ENCODE measurements at places on chromosomes 11 and 22.

DNA sequence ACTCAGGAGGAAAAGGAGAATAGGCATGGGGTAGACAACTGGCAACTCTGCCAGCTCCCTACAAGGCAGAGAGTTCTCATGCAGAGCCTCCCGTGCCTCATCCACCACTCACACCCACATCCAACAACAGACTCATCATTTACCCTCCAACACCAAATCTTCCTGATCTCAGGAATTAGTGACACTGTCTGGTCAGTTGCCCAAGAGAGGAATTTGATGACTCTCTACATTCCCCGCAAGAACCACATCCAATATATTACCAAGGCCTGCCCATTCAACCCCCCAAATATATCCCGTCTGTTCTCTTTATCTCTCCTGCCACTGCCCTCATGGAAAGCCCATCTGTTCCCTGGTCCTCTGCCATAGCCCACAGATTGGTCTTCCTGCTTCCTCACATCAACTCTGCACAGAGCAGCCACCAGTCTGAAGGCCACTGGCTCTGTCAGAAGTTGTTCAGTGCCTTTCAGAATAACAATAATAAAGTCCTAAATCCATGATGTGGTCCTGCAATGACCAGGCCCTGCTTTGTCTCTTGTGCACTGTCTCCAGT is 57.5 kb upstream of the CD82 start:
- no peak for DNase-seq

- no peak for DNase-seq
These were observed 116.0 kb downstream of the RBFOX2 start for GRCh38 chr22:35912658-35913057.

DNA sequence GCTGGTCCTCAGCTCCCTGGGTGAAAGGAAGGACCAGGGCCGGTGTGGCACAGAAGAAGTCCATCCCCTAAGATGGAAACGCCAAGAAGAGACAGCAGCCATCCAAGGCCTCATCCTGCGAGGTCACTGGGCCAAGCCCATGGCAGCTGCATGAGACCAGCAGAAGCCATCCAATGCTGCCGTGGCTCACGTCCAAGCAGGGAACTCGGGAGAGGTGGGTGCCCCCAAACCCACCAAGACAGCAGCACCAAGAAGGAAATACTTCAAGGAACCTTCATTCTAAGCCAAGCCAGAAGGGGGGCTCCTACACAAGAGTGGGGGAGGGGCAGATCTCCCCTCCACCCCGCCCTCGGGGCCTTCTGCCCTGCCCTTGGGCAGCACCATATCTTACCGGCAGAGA is 49.6 kb downstream of the IGSF9B start:
- DNase-seq = no peak

DNA sequence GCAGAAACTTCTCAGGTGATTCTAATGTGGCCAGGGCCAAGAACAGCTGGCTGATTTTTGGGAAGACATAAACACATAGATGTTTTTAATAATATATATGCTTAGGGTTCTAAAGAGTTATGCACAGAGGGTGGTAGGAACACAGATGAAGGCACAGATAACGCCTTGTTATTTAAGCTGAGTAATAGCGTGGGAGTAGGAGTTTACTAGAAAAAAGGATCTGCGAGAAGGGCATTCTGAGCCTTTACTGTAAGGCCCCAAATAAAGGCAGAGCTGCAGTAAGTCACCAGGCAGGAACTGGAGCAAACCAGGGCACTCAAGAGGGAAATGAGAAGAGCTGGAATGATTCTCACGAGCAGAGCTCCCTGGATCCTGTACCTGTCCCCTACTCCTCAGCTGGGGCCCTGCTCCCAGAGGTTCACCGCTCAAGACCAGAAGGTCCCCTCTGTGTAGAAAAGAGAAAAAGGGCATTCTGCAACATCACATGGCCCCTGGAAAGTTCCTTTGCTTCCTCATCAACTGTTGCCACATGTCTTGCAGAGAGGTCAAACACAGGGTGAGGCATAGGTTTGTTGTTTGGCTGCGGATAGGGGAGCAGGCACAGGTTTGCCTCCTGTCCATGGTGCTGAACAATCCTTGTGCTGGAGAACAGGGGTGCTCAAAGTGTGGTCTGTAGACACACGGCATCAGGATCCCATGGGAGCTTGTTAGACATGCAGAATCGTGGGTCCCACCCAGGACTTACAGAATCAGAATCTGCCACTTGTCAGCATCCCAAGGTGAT is 125.7 kb downstream of the TENM4 start:
- DNase-seq = no peak

- no peak for DNase-seq
These were observed 17.5 kb upstream of the TMEM191C start for GRCh38 chr22:21449531-21450319.

DNA sequence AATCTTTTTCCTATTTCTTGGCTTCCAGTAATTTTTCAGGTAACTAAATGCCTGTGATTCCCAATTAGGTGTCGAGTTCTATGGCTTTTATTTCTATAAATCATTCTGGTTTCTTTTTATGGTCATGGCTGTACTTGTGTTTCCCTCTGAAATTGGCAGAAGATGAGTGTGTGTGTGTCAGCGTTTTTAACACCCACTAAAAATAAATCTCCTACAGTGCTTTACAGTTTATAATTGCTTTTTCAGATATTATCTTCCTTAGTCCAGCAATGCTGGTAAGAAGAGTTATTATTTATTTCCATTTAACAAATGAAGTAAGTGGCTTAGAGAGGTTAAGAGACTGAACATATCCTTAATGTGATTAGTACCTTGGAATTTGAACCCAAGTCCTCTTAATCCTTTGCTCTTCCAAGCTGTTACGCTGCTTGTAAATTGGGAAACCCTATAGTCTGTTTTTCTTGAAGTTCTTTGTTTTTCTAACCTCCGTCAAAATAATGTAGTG is 125.2 kb downstream of the TEAD1 start:
- DNase-seq = no peak

- DNase-seq = no peak
These were observed 30.4 kb downstream of the COMMD9 start for GRCh38 chr11:36258730-36259360.

DNA sequence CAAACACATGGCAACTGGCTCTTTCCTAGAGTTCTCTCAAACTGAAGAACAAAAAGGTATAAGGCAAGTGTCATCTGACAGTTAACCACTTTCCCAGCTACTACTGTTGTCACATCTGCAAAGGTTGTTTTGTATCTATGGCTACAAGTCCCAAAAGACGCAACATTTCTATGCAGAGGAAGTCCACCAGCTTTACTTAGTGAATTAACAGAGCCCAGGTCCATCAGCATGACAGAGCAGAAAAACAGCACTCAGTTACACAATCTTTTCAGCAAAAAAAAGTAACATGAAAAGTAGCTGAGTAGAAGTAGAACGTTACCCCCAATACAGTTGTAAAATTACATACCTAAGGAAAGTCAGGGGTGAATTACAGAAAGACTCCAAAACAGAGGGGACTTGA is 12.1 kb downstream of the CPSF7 start:
- no peak for DNase-seq

- DNase-seq = no peak
These were observed 831 bp upstream of the TMEM135 start for GRCh38 chr11:87036756-87037449.

DNA sequence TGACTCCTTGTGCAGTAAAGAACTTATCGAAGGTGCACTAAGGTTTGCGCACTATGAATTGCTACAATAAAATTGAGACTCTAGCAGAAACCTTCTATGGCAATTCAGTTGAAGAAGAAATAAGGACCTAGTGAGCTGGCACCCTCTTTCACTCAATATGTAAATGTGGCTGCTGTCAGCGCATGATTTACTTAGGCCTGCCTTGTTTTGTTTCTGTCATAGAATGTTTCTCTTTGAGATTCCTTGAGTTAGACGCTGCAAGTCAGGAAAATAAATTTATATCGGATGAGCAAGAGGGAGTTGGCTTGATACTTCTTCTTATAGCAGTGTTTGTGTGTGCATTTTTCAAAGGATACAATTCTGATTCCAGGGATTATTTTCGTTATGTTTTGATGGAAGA is 322.1 kb downstream of the BLID start:
- DNase-seq = no peak

GRCh38 chr11:72569966-72570892 is 104.0 kb downstream of the PDE2A start:
- no peak for DNase-seq

DNA sequence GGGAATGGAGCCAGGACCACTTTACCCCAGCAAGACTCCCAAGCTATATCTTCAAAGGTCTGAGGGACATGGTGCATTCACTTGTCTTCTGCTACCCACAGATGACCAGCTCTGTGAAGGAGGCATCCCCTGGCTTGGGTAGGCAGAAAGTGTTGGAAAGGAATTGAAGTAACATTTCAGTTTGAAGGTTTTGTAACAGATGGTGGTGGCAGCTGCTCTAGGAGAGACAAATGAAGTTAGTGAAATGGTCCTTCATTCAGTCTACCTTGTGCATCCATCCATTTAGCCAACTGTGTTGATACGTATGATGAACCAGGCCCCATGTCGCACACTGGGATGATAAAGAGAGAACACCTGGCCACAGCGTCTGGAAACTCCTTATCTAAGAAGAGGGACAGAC is 140.5 kb downstream of the COMMD9 start:
- no peak for DNase-seq

DNA sequence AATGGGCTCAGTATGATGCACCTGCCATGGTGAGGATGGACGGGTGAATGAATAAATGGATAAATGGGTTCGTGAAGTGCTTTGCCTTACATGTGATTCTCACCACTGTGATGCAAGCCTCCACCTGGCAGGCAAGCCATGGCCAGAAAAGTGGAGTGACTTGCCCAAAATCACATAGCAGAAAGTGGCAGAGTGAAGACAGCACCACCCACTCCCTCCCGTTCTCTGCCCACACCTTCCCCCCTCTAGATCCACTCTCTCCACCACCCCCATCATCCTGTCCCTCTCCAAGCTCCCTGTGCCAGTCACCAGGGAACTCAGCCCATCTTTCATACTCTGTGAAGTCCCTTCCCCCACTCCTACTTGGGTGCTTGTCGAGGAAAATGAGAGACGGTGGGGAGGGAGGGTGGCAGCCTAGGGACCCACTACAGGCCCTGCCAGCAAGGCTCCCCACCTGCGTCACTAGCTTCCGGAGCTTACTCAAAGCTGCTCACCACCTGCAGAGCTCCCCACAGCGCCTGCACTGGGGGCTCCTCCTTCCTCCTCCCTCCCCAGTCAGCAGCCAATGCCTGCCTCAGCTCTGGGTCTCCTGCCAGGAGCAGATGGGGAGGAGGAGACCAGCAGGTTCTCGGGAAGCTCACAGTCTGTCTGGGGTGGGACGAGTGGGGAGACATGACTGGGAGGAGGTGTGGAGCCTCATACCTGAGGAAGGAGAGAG is 82.3 kb downstream of the PDE2A start:
- no peak for DNase-seq

DNA sequence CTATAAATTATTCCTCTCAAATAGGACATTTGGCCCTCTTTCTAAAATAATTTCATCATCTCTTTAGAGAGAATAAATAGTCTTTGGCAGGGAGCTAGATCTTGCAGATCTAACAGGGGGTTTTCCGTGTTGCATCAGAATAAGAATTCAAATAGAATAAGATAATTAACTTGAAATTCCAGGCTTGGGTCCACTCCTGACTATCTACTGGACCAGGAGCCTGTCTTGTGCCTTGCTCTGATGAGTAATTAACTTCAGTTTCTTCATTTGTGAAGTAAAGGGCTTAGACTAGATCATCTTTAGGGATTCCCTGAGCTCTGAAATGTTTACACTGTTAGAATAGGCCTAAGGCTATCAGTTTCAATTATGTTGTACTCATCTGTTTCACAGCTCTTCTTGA is 23.5 kb upstream of the TMEM123 start:
- no peak for DNase-seq

GRCh38 chr11:47495011-47495855 is 46.3 kb upstream of the RAPSN start:
- DNase-seq = no peak

DNA sequence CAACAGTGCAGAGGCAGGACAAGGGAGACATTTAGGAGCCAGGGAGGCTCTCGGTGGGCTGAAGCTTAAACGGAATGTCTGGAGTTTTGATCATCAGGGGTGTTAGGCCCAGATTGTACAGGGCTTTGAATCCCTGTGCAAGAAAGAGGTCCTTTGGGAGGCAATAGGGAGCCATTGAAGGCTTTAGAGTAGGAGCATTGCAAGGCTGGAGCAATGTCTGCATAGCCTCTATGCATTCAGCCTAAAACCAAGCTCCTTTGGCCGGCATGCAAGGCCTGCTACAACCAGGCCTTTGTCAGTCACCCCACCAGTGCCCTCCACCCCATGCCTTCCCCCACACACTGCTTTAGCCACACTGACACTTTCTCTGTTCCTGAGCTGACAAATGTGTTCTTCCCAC is 47.4 kb upstream of the FGF3 start:
- DNase-seq = no peak

DNA sequence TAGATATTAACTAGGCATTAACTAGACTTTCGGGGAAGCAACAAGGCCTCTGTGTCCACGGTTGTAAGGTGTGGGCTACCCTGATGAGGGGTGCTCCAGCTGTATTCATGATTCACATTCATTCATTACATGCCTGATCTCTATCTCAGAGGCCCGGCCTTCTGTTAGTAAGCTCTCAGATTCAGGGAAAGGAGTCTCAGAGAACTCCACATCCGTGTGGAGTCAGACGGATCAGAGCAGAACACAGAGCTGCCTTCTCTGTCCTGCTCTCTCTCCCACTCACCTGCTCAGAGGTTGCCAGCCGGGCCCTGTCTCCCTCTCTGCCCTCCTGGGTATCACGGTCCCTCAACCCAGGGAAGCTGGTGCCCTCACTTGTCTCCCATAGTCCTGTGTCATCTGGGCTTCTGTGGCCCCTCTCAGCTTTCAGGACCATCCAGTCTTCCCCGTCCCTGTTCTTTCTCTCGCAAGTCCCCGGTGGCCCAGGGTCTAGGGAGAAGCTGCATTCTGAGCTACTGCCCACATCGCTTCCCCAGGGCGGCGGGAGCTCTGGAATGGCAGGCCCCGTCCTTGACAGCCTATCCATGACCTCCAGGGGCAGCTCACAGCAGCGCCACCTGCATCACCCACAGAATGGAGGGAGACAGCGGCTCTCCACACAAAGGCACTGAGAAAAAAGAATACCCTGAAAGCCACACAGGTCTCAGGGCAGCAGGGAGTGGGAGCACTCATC is 4.3 kb downstream of the TP53AIP1 start:
- DNase-seq = no peak

DNA sequence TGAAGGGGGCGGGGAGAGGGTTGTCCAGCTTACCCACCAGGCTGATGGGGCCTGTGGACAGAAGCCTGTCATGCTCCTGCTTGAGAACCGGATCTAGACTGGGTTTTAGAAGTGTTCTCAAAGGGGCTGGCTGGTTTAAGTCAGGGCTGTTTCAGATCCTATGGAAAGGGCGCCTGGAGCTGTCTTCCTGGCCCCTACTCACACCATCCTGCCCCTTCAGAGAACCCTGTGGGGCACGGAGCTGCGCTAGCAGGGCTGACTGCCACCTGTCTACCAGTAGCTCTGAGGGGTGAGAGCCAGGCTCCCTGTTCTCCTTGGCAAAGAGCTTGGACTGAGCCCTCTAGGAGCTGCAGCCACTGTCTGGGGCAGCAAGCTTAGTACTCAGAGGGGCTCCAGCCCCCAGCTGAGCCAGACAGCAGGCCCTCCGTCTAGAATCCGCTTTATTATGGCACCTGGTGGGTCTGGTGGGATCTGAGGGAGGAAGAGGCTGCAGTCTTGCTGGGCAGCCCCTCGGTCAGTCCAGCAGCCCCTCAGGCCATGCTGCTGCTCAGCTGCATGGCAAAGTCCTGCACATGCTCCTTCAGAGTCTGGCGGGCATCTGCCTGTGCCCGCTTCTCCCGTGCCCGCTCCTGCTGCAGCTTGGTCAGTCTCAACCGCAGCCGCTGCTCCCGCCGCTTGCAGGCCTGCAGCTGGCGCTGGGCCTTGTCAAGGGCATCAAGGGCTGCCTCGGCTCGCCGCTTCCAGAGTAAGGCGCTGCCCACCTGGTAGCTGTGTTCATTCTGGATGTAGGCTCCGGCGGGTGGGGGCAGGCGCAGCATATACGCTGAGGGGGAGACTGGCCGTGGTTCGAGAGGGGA is 2.3 kb downstream of the THAP7 start:
- DNase-seq = no peak

All from cortex of kidney (tissue), 1 donor.